Upper lobe of left lung (tissue), 6 donors: ENCODE measurements at places on chromosomes 7 and 10. TPM values are rescaled to one million over a fixed set of nuclear protein-coding genes. Genes with fewer than 3 reads are reported as not detected.

Gene KCP
- total RNA-seq, result 2.0 TPM

Gene VAX1
- total RNA-seq, result not detected

Gene SPACDR
- not detected for total RNA-seq

Gene GSTK1
- 163 TPM for total RNA-seq
